Activated naive CD4-positive, alpha-beta T cell treated with anti-CD3 and anti-CD28 coated beads for 36 hours (primary cell): ENCODE measurements at places on chromosomes 7 and 10.

GRCh38 chr7:73429215-73429614 lies 4.4 kb upstream of the FZD9 start:
- DNase-seq = no peak

DNA sequence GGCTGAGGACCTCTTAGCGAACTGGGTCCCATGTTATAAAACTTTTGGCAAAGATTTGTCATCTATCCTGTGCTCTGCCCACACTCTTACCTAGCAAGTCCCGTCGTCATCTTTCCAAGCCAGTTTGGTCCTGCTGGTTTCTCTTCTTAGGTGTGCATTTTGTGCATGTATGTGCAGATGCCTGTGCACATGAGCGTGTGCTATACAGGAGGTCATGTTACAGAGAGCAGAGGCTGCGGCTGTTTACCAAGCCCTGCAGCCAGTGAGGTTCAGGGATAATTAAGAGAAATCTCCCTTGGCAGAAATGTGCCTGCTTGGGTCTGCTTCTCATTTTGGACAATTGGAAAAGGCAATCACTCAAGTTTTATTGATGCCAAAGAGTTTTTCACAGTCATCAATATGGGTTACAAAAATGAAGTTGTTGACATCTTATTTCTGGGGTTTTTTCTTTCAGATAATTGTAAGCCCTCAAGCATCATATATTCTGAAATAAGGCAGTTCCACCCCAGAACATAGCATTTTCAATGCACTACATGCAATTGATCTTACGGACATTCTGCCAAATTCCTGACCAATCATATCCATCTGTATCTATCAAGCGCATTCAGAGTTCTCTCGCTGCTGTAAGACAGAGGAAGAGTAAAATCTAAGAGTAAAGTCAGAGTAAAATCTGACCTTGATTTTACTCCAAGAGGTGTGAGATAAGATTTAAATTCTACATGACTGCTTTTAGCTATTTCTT lies 361.4 kb upstream of the ZNF32 start:
- DNase-seq = no peak

DNA sequence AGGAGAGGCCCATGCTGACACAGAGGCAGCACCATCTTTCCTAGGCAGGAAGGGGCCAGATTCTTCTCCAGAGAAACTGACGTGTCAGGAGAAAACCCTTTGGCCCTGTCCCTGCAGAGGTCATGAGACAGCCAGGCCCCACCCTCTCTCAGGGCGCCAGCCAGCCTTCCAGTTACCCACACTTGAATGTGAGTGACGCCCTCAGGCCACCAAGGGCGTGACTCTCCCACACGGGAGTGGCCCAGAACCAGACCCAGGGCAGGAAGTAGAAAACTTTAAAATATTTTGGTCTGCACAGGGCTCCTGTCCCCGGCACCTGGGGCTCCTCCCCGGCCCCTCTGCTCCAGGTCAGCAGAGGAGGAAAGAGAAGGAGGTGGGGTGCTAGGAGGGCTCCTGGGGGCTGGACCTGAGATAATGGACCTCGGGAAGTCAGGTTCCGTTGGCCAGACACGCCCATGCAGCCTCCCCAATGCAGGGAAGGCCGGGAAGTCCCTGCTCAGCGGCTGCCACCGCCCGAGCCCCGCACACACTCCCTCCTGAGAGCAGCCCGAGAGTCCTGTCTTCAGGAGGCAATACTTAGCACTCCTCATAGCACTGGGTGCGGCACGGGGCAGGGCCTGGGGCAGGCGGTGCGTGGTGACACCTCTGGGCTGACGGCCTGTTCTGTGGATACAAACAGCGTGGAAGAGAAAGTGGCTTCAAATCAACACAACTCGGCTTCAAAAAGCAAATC lies 67.0 kb upstream of the CFAP46 start:
- no peak for DNase-seq

DNA sequence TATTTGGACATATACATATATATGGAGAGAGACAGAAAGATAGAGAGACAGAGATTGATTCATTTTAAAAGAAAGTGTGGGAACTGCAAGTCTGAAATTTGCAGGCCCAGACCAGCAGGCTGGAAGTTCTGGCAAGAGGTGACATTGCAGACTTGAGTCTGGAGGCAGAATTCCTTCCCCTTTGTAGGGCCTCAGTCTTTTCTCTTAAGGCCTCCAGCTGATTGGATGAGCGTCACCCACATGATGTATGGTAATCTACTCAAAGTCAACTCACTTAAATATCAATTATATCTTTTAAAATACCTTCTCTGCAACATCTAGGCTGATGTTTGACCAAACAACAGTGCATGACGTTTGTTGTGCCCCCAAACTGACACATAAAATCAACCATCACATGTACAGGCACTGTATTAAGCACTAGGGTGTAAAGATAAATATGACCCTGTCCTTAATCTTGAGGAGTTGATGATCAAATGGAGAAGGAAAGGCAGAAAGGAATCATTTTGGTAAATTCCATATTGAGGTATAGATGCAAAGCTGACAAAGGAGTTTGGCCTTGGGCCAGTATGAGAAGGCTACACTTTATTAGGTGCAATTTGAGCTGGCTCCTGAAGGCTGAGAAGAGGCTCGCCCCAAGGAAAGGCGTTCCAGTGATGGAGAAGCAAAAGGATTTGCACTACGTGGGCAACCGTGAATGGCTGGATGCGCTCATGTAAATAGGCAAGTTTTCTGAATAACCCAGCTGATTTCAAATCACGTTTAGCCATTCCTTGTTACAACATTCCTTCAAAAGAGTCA lies 52.6 kb downstream of the BPGM start:
- DNase-seq = no peak

DNA sequence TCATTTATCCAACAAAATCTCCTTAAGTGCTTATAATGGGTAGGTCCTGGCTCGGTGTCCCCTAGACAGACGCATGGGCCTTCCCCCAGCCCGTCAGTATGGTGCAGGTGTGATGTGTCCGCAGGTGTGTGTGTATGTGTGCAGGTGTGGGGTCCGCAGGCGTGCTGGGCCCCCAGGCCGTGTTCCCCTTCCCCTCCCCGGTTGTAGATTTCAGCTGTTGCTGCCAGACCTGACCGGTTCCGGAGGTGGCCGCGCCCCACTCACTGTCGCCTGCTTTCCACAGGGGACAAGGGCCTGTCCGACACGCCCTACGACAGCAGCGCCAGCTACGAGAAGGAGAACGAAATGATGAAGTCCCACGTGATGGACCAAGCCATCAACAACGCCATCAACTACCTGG lies 50.5 kb downstream of the FIGNL1 start:
- no peak for DNase-seq

- DNase-seq = peak; percentile 95
Observed at GRCh38 chr10:114499630-114500190, 95.4 kb upstream of the AFAP1L2 start.

- no peak for DNase-seq
Observed at GRCh38 chr10:88194961-88195367, 331.5 kb downstream of the PTEN start.

GRCh38 chr7:74063646-74064045 lies 20.0 kb upstream of the LIMK1 start:
- DNase-seq = no peak

DNA sequence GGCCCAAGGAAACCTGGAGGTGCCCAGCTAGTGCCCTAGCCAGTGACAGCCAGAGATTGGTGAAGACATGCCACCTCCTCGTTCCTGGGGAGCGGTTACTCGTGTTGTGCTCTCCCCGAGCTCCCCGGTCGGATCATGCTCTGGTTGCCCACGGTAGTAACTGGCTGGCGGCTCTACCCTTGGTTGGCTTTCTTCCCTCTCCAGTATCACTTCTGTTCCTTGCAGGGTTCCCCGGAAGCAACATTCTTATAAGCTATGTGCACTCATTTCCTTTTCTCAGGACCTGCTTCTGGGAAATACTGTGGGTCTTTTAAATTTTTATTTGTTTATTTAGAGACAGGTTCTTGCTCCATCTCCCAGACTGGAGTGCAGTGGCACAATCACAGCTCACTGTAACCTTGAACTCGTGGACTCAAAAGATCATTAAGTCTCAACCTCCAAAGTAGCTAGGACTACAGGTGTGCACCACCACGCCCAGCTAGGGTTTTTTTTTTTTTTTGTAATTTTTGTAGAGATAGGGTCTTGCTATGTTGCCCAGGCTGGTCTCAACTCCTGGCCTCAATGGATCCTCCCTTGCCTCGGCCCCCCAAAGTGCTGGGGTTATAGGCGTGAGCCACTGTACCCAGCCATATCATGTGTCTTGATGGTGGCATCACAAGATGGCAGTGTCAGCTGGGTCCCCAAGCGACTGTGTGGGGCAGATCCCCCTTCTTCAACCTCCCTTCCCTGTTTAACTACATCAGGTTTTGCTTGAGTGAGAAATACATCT lies 6.9 kb upstream of the CALHM1 start:
- DNase-seq = no peak

DNA sequence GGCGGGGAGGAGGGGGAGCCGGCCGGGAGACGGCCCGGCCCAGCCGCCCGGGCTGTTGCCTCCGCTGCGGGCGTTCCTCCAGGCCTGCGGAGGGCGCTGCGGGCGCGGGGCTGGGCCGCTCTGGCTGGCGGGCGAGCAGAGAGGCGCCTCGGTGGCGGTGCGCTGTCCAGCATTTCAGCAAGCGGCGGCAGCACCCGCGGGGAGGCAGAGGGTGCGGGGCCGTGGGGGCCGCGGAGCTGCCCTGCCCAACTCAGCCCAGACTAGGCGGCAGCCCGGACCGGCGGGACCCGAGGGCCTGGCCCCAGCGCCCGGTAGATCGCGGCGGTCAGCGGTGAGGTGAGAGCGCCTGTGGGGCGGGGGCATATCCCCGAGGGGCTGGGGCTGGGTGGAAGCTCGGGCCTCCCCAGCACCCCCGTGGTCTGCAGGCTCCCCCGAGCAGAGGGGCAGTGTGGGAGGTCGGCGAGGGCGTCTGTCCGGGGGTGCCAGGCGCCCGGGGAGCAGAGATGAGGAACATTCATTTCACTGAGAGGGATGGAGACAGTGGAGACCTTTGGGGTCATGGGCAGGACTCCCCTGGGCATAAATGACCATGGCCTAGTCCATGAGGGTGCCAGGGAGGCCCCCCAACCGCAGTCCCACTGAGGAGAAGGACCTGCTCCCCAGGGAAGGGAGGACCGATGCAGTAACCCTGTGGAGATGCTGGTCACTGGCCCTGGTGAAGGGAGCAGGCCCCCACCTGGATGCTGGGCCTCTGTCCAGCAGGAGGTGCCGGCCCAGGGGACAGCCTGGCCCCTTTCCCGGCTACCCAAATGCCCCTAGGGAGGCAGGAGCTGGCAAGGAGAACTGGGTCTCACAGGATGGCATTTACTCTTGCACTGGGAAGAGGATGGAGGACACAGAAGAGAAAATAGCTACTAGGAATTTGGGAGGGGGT lies at the start of gene SRRM3:
SRRM3 (plus strand) TSS at position 165 of the 934 bp plus-strand sequence. CDS start 33,171 bp downstream, outside the sequence.
- DNase-seq = peak; percentile 85

DNA sequence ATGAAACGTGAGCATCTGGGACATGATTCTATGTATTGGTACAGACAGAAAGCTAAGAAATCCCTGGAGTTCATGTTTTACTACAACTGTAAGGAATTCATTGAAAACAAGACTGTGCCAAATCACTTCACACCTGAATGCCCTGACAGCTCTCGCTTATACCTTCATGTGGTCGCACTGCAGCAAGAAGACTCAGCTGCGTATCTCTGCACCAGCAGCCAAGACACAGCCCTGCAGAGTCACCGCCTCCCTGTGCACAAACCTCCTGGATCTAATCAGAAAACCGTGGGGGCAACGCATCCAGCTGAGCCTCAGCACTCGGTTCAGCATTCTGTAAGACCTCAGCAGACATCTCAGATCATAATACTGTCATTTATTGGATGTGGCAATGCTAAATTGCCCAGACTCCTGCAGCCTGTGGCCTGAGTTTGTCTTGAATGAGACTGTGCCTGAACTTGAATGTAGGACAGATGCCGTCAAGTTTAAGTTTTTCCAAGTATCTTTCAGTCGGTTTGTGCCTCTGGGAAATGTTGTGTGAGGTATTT lies 41.5 kb upstream of the PRSS58 start:
- no peak for DNase-seq

- no peak for DNase-seq
Observed at GRCh38 chr7:155467846-155468784, 10.2 kb downstream of the EN2 start.

- no peak for DNase-seq
Observed at GRCh38 chr10:78292982-78293865, 259.6 kb downstream of the RPS24 start.

DNA sequence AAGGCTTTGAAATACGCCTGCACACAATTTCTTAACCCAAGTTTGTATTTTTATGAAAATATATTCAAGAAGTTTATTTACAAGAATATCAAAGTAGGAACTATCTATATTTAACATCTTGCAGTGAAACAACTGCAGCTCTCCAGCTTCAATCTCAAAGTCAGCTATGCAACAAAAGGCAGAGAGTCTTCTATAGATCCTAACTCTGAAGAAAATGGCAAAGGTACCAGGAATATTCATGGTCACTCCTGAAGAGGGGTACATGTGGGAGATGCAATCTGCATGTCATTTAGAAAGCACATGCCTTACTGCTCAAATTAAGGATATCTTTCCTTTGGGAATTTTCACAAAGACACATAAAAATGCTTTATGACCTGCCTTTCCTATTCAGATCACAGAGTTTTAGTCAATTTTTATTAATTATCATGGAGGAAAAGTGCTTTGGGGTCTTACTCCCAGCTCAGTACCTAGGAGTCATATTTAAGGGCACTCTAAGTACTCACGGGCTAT lies 1.5 kb downstream of the ANK3 start:
- no peak for DNase-seq

DNA sequence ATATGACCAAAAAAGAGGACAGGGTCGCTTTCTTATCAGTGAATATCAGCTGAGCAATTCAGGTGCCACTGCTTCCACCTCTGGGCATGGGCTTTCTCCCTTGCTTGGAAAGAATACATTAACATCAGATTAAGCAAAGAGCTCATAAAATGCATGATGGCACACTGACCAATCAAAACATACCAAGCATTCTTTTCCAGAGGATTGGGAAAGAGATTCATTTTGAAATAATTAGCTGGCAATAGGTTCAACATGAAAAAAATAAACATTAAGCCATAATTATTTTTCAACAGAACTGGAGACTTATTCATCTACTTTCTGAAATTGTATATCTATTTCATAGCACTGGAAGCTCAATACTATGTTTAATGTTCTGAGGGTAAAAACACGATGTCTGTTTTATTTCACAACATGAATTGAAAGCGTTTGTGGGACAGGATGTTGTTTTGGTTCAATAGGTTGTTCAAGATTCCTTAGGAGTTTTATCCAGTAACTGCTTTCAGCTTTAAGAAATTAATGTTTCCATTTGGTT lies 53.2 kb downstream of the TFAM start:
- DNase-seq = no peak

GRCh38 chr10:28951484-28951883 lies 274.2 kb downstream of the BAMBI start:
- no peak for DNase-seq

DNA sequence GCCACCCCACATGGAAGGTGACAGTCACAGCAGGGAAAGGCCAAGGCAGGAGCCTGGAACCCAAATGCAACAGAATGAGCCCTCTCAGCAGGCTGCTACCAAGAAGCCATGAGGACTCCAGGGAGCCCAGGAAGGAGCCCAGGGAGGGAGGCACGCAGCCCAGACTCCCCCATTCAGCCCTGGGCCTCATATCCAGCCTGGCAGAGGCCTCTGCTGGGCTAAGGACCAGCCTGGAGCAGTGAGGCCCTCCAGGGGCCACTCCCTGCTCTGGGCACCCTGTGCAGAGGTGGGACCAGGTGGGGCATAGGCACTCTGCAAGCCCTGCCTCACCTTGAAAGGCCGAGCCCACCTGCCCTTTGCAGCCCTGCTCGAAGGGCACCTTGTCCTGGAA lies 25.8 kb upstream of the ZNF488 start:
- no peak for DNase-seq

GRCh38 chr7:16889851-16890415 lies 8.2 kb upstream of the AGR3 start:
- no peak for DNase-seq

GRCh38 chr7:101126651-101127459 lies at the start of gene SERPINE1:
Gene SERPINE1 (plus strand): TSS chr7:101127104. CDS start chr7:101128394, 1,290 bp downstream.
- DNase-seq = peak; percentile 61

- no peak for DNase-seq
Observed at GRCh38 chr7:124155432-124156022, 122.7 kb upstream of the TMEM229A start.
